Urinary bladder (tissue), 4 donors: ENCODE measurements at places on chromosomes 16 and 17. TPM values are rescaled to one million over a fixed set of nuclear protein-coding genes. Genes with fewer than 3 reads are reported as not detected.

Gene SLC16A13
- total RNA-seq, result 0.37 TPM

GRCh38 chr17:27920569-27920968, 27.4 kb upstream of the LYRM9 start:
- DNase-seq, result no peak

- DNase-seq, result no peak
These were observed 187.6 kb downstream of the RGS9 start for GRCh38 chr17:65324611-65325342.

- no peak for DNase-seq
These were observed 254.7 kb upstream of the CDH11 start for GRCh38 chr16:65376601-65377000.

Gene POLR3K
- total RNA-seq, result 3.4 TPM

- DNase-seq, result peak; percentile 66
These were observed 16.9 kb upstream of the GLIS2 start for GRCh38 chr16:4298761-4299522.

- DNase-seq, result no peak
These were observed 1.3 kb downstream of the TBCD start for GRCh38 chr17:82753201-82753464.

Gene JUP
- 51.4 TPM for total RNA-seq

GRCh38 chr16:84404936-84405639, 36.8 kb downstream of the ATP2C2 start:
- DNase-seq, result no peak

DNA sequence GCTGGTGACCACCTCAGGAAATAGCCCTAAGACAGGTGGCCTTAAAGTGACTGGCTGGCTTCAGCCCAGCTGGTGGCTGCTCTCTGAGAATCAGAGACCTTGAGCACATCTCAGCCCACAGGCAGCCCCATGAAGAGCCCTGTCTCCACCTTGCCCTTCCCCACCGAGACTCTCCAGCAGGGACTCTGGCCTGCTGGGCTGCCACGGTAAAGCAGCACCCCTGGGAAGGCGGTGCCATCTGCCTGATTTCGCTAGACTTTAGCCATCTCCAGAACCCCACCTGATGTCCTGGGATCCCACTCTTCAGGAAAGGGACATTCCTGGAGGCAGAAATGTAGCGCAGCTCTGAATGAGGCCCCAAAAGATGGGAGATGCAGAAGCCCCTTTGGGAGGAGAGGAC, 45.2 kb upstream of the LGALS9 start:
- DNase-seq, result no peak

GRCh38 chr16:9846362-9847099, 335.7 kb downstream of the GRIN2A start:
- DNase-seq, result no peak

DNA sequence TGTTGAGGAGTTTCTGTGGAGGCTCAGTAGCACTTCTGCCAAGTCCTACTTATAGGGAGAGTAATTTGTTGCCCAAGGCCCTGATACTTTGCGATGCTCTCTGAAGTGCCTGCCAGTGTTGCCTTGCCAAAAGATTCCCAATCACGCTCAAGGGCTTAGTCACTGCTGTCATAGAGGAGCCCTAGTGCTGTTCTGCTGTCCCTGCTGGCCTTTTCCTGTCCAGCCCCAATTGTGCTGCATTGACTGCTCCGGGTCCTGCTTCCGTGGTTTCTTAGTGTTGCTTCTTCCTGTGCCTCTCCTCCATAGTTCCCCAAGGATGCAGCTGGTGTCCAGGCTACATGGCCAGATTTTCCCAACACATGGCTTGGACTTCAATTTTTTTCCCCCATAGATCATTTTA, 13.9 kb downstream of the NUP93 start:
- DNase-seq, result no peak

Gene TGFB1I1
- total RNA-seq, result 76.2 TPM

- DNase-seq, result no peak
These were observed 214.4 kb upstream of the CACNG5 start for GRCh38 chr17:66620528-66620927.

DNA sequence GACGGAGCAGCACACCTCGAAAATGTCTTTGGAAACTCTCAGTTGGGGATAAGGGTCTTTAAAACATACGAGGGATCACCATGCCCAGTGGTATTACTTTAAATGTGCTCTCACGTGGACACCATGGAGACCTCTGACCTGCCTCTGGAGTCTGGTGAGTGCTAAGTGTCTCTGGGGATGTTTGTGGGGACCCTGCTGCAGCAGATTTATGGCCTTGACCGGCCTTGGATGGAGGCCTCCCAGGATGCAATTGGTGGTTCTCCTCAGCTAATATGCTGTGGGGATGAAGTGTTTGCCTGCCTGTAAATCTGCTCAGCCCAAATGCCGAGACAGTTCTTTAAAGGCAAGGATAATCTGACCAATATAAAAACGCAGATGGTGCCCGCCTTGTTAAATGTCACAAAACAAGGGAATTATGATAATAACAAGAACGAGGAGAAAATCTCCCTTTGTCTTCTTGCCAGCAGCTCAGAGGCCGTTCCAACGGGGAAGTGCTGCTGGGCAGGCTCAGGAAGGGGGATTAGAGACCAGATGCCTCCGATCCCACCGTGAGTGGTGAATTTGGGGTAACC, 154.4 kb downstream of the ABCC12 start:
- DNase-seq, result no peak

Gene C17orf78
- not detected for total RNA-seq

Gene GPR139
- not detected for total RNA-seq

GRCh38 chr17:79859676-79860615, 20.7 kb upstream of the CBX4 start:
- DNase-seq, result no peak

Gene TPSG1
- total RNA-seq, result not detected

GRCh38 chr17:42059815-42060214, 9.4 kb upstream of the C17orf113 start:
- no peak for DNase-seq

DNA sequence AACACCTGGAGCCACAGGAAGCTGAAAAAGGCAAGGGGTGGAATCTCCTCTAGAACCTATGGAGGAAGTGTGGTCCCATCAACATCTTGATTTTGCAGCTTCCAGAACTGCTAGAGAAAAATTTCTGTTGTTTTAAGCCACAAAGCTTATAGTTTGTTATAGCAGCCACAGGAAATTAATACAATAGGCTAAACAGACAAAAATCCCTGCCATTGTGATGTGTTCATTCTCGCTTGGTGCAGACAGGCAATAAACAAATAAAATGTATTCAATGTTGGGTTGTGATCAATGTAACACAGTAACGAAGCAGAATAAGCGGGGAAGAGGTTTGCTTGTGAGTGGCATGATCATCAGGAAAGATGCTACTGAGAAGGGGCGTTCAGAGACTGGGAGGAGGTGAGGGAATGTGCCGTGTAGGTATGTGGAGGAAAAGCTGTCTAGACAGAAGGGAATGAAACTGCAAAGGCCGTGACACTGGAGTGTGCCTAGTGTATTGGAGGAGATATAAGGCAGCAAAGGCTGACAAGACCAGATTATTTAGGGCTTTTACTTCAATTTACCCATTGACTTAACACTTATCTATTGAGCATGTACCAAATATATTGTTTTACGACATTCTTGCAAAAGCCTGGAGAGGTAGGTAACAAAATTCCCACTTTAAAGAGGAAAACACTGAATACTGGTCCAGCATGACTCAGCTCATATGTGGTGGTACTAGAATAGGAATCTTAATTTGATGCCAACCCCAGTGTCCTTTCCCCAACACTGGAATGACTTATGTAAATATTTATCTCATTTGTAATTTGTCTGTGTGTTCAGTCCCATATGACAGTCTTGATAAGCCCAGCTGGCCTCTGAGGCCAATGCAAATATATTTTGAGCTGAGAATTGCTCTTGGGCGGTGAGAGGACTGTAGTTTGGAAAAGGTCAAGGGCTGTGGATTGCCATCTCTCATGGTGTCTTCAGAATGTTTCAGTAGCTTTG, 375.9 kb downstream of the CDH13 start:
- DNase-seq, result no peak

Gene SMIM36
- total RNA-seq, result not detected

DNA sequence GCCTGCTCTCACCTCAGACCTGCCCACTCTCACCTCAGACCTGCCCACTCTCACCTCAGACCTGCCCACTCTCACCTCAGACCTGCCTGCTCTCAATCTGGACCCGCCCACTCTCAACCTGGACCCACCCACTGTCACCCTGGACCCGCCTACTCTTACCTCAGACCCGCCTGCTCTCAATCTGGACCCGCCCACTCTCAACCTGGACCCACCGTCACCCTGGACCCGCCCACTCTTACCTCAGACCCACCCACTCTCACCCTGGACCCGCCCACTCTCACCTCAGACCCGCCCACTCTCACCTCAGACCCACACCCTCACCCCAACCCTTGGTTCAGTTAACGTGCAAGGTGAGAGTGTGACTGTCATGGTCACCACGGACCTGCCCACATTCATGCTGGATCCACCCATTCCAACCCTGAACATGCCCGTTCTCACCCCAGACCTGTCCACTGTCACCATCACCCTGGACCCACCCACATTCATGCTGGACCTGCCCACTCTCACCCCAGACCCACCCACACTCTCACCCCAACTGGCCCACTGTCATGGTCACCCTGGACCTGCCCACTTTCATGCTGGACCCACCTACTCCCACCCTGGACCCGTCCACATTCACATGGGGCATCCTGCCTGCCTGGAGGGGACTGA, 31.2 kb upstream of the ENPP7 start:
- no peak for DNase-seq

GRCh38 chr16:24681793-24682192, 47.7 kb upstream of the TNRC6A start:
- DNase-seq, result no peak

DNA sequence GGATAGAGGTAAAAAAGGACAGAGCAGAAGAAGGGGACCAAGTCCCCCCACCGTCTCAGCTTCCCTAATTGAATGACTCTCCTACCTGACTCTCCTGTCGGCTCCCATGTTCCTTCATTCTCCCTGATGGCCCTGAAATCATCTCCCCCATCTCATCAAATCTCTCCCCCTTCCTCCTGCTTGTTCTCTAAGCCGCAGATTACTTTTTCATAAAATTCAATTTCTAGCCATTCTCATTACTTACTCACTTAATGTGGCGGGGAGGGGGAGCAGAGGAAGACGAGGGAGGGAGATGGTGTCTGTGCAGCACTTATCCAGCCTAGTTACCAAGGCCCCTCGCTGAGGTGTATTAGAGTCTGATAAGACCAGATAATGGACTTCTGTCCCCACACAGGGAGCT, 161.5 kb downstream of the CCT6B start:
- DNase-seq, result no peak

DNA sequence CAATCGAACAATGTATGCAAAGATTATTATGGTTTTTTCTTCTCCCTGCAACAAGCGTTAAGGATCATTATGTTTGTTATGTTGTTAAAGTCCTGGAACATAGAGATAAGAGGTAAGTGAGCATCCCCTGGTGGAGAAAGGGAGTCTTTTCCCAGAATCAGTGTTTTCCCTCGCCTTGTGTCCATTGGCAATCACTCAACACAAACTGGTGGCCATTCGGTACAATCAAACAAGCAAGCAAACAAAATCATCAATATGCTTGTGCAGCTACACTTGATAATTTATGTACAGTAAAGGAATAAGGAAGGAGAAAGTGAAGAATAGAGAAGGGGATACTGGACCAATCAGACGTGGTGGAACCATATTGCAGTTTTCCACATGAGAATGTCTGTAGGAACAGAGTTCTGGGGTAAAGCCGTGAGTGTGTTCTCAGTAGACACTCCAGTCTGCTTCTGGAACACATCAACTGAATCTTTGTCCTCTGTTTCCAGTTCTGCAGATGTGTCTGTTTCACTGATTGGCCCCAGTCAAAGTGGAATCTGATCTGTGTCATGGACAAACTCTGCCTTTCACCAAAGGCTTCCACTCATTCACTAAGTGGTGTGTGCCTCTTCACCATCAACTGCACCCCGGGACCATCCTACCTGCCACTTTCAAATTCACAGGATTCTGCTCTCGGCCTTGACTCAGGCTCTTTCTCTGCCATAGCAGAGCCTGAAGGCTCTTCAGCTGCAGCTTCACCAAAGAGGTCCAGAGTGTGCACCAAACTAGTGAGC, 169.5 kb downstream of the AHSP start:
- DNase-seq, result no peak

GRCh38 chr16:1156055-1156982, 3.4 kb downstream of the CACNA1H start:
- no peak for DNase-seq

Gene SOCS3
- total RNA-seq, result 16.5 TPM

GRCh38 chr16:81321039-81321438, 6.3 kb downstream of the GAN start:
- DNase-seq, result no peak

Gene TMC8
- total RNA-seq, result 2.7 TPM

DNA sequence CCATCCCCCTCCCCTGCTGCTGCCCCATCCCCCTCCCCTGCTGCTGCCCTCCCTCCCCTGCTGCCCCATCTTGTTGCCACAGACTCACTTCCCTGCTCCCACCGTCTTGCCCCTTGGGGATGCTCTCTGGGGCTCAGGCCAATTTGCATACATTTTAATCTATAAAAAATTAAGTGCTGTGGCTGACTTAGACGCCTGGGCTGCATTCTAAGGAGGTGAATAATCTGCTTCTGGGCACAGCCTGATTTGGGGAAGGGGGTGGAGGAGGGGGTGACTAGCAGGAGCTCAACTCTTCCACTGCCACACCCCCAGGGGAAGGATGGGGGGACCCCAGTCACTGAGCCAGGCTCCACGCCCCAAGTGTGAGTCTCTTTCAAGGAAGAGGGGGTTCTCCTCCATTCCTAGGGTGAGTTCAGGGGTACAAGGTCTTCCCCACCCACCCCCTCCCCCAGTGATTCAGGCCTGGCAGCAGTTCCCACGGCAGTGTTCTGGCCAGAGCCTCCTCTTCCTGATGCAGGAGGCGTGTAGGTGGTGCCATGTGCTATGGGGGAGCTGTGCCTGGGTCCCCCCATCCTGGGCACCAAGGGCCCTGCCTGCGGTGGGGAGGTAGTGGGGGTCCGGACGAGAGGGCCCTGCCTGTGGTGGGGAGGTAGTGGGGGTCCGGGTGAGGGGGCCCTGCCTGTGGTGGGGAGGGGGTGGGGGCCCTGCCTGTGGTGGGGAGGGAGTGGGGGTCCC, 5.0 kb downstream of the DPH1 start:
- no peak for DNase-seq
